ENCODE measurements at places on chromosomes 1 and 21.

- DNase-seq, result no peak
These were observed 44.5 kb downstream of the DMRTA2 start for GRCh38 chr1:50378770-50379169.

DNA sequence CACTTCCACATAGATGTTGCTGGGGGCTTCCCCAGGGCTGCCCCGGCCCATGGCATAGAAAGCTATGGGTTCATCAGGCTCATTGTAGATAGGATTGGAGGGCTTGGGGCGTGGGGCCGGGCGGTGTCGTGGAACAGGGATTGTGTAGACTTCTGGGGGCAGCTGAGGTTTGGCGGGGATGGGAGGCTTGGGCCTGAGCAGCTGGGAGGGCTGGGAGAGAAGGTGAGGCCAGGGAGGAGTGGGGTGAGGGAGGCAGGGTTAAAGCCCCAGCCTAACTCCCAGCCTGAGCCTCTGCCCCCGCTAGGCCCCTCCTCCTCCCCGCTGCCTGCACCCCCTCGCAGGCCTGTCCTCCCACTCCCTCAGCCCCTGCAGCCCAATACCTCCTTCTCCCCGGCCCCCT is 7.4 kb downstream of the SH2D2A start:
- no peak for DNase-seq

- DNase-seq, result no peak
These were observed 226.3 kb upstream of the USP24 start for GRCh38 chr1:55441489-55441888.

GRCh38 chr1:171140401-171140800 is 44.7 kb upstream of the FMO2 start:
- DNase-seq, result no peak

- DNase-seq, result no peak
These were observed 236.4 kb downstream of the USH2A start for GRCh38 chr1:216186816-216187215.

- DNase-seq, result no peak
These were observed 301.7 kb downstream of the GRIK1 start for GRCh38 chr21:29638138-29638537.

- DNase-seq, result no peak
These were observed 30.8 kb downstream of the AK2 start for GRCh38 chr1:33005838-33006421.

DNA sequence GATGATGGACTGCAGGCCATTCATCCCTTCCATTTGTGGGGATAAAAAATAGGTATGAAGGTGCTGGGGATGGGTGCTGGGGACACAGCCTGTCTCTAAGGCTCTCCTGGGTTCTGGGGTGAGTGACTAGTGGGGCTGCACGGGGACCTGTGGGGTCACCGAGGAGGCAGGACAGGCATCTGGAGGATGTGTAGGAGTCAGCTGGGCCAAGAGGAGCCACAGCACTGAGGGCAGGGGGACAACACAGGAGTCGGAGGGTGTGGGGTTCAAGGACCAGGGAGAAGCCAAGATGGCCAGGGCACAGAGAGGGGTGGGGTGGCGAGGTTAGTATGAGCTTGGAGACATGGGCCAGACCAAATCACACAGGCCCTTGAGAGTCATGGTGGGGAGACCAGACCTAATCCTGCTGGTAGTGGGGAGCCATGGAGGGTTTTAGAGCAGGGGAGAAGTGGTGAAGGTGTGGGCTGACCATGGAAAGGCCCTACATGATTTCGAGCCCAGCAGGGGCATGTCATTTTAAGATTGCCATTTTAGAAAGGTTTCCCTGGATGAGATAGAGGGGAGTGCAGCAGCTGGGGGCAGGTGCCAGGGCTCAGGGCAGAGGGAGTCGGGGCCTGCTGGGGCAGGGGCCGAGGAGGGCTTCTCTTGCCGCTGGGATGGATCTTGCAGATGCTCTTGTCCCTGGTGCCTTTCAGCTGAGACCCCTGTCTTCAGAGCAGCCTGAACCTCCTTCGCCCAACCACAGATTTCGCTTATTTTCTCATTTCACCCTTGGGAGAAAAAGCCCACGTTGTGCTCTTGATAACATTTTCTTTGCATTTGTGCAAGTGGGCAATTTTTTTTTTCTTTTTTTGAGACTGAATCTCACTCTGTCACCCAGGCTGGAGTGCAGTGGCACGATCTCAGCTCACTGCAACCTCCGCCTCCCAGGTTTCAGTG is 22.7 kb downstream of the SERINC2 start:
- no peak for DNase-seq

DNA sequence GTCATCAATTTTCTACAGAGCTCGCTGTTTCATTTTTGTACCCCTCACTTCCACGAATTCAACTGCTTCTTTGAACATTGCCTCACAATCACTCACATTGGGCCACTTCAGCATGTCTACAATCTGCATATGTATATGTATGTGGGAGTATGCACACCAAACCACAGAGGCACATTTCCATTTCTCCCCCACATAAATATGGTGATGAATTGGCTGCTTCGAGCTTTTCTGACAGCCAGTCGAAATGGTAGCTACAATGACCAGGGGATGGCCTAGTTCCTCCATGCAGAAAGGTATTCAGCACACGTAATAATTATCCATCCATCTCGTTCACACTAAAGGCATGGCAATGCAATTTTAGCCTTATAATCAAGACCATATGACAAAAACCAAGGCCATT is 229.6 kb upstream of the ESRRG start:
- no peak for DNase-seq

DNA sequence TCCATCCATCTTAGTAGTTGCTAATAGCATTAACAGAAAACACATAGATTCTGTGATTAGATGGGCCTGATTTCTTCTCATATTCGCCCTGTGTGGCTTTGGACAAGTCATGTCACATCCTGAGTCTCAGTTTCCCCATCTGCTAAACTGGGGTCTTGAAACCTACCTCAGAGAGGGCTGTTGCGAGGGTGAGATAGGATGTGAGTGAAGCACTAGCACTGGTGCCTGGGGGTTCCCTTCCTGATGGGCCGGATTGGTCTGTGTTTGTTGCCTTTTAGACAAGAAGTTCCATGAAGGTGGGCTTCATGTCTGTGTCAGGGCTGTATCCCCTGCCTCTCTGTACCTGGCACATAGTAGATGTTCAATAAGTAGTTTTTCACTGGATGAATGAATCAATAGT is 3.5 kb upstream of the MAN1C1 start:
- no peak for DNase-seq

DNA sequence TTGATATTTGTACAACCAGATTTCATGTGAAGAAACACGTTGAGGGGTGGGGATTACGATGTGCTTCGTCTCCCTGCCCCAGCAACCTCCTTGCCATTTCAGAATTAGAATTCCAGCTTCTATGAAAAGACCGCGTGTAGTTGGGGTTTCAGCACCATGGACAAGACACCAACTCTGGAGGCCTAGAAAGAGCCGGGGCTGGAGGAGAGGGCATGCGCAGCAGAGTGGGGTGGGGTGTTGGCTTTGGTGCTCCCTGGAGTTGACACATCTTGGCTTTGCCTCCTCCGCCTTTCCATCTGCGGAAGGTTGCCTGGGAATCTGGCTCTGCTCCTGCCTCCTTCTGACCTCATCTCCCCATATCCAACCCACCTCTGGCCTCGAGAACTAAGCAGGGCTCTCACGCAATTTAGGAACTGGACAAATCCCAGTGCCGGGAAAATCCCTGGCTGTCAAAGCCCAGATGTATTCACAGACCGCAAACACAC is 11.8 kb downstream of the HTR6 start:
- no peak for DNase-seq

DNA sequence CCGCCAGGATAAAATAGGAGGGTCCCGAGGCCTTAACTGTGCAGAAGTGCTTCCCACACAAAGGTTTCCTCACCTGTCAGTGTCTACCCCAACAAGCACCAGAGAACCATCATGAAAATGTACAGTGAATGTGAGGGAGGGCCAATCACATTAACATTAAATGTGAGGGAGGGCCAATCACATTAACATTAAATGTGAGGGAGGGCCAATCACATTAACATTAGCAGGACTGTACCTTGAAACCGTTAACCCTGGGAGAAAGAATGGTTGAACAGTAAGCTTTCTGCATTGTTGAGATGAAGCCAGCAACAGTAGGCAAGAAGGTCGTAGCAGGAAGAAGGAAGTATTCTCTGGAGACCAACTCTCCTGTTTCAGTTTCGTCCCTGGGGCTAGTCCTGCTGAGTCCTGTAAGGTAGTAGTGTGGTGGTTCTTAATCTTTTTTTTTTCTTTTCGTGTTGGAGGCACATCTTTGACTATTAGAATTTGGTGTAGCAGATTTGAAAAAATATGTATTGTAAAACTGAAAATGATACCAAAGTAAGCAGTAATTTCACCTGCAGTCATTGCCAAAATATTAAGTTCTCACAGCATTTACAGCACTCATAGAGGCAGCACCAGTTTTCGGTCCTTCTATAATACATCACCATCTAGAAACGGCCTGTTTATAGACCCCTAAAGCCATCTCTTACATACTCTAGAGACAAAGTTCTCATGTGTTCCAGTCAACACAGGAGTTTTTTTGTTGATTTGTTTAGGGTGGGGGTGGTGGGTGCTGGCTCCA is 98.6 kb upstream of the PPP2R5A start:
- no peak for DNase-seq

- no peak for DNase-seq
These were observed 15.5 kb downstream of the IFNGR2 start for GRCh38 chr21:33418691-33419090.

GRCh38 chr1:110393691-110394492 is 3.1 kb upstream of the SLC16A4 start:
- no peak for DNase-seq

GRCh38 chr1:2290171-2290578 is 62.1 kb downstream of the SKI start:
- no peak for DNase-seq

DNA sequence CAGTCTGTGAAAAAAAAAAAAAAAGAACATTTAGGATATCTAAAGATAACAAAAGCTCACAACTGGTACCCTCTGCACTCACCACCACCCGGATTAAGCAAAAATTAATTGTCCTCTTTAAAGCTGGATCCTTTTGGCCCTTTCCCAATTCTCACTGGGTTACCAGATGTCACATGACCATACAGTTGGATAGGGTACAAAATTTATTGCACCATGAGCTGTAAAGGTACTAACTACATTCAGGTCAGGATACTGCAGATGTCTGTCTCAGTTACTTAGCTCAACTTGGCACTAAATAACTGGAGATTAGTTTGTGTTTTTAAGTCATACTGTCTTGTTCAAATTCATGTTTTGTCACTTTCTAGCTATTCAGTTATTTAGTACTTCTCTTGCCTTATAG is 96.3 kb downstream of the GPATCH2 start:
- no peak for DNase-seq

Data from stimulated activated CD4-positive, alpha-beta T cell treated with anti-CD3 and anti-CD28 coated beads, TNF-alpha, amount 100 ng/mL, for 1 hour (primary cell).